ENCODE measurements at places on chromosomes 7 and 10.

GRCh38 chr10:63822496-63822895 is 301.3 kb downstream of the REEP3 start:
- DNase-seq = no peak

GRCh38 chr10:88794731-88795130 is 7.8 kb upstream of the LIPM start:
- DNase-seq = no peak

GRCh38 chr7:110071192-110071591 is 1019.7 kb upstream of the LRRN3 start:
- DNase-seq = no peak

DNA sequence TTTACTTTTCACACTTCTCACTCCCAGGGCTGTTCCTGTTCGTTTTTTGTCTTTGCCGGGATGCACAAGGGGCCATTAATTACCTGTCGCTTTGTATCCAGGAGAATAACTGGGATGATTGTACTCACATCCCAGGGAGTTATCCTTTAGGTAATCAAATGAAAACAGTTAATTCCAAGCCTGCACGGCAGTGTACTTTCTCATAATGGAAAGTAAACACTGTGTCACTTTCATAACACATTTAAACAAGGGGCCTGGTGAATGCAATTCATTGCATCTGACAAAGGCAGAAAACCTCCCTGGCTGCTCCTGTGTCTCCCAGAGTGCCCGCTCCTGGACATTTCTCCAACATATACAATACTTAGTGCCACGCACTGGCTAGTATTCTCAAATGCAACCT is 138.7 kb upstream of the CELF2 start:
- DNase-seq = no peak

GRCh38 chr7:89837515-89837914 is 316.8 kb upstream of the STEAP1 start:
- no peak for DNase-seq

DNA sequence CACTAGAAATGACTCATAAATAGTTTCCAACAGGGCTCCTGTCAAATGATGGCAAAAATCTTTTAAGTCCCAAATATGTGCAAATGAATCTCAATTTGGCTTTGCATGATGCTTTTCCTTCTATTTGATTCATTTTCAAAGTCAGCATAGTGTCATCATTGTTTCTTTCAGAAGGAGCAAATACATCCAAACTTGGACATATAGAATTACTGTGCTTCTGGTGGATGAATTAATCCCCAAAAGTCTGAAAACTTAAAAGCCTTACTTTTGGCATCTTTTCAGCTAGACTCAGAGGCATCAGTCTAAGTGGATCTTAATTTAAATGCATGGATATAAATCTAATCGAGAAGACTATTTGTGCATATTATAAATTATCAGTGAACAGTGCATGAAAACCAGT is 578.1 kb upstream of the FZD8 start:
- DNase-seq = no peak

GRCh38 chr7:80838643-80839042 is 80.2 kb downstream of the SEMA3C start:
- no peak for DNase-seq

- no peak for DNase-seq
These were observed 55.0 kb downstream of the KIAA1549 start for GRCh38 chr7:138926241-138926612.
